Natural killer cell treated with Interleukin-12 subunit alpha and Interleukin-12 subunit beta and Interleukin-15 and Interleukin-18, amount 100 ng/mL, for 72 hours (primary cell): ENCODE measurements at places on chromosomes 7 and 10. TPM values are rescaled to one million over a fixed set of nuclear protein-coding genes. Genes with fewer than 3 reads are reported as not detected.
A peak's percentile ranks its signal among the peaks of the same experiment; 100 is the strongest.

DNA sequence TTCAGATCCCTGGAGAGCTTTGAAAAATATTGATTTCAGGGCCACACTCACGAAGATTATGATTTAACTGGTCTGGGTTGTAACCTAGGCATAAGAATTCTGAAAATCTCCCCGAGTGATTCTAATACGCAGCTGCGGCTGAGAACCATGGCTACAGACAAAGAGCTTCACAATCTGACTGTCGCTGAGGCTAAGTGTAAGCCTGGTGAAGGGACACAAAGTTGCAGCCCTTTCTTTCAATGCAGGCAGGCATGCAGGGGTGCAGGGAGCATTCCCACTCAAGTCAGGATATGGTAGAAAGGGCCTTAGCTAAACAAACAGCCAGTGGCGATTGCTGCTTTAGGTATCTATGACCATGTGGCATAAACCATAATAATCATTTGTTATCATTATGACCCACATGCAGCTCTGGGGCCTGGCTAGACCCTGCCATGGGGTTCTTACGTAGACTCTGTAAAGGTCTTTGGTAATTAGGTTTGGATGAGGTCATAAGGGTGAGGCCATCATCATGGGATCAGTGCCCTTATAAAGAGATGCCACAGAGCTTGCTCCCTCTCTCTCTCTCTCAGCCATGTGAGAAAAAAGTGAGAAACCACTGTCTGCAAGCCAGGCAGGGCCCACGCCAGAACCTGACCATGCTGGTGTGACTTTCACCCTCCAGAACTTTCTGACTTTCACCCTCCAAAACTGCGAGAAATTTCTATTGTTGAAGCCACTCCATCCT, 88.4 kb upstream of the LANCL2 start:
- H3K4me1 ChIP-seq: peaks cover 7% of the 10 kb centered on the region
- no peak overlapping the region for H3K4me3 ChIP-seq
- no peak for DNase-seq
- no peaks in the 10 kb centered on the region for H3K36me3 ChIP-seq
- H3K27me3 ChIP-seq: peaks cover 25% of the 10 kb centered on the region

GRCh38 chr7:143399642-143400041, 9.0 kb downstream of the EPHA1 start:
- no peaks in the 10 kb centered on the region for H3K36me3 ChIP-seq
- H3K4me3 ChIP-seq: no peak overlapping the region
- no peak overlapping the region for H3K27ac ChIP-seq
- no peak for DNase-seq

GRCh38 chr7:96495751-96496216, 173.9 kb upstream of the SLC25A13 start:
- peaks cover 14% of the 10 kb centered on the region for H3K27me3 ChIP-seq
- H3K4me1 ChIP-seq: peaks cover 4% of the 10 kb centered on the region
- H3K36me3 ChIP-seq: no peaks in the 10 kb centered on the region
- H3K27ac ChIP-seq: peak overlapping the region; percentile 96
- peak overlapping the region; percentile 85 for H3K4me3 ChIP-seq
- DNase-seq: no peak

- no peak for DNase-seq
- peaks cover 6% of the 10 kb centered on the region for H3K36me3 ChIP-seq
- H3K4me3 ChIP-seq: no peak overlapping the region
These were observed 23.2 kb downstream of the ELMO1 start for GRCh38 chr7:37425498-37425897.

Gene SMKR1
- total RNA-seq: 2.1 TPM

Gene SERPINE1
- not detected for total RNA-seq
